ENCODE measurements at places on chromosomes 1 and 21. TPM values are rescaled to one million over a fixed set of nuclear protein-coding genes. Genes with fewer than 3 reads are reported as not detected.
A peak's percentile ranks its signal among the peaks of the same experiment; 100 is the strongest.

Gene PTAFR
- 0.76 TPM for total RNA-seq

- DNase-seq = no peak
Measured at GRCh38 chr1:232393010-232393409, 236.9 kb downstream of the SIPA1L2 start.

DNA sequence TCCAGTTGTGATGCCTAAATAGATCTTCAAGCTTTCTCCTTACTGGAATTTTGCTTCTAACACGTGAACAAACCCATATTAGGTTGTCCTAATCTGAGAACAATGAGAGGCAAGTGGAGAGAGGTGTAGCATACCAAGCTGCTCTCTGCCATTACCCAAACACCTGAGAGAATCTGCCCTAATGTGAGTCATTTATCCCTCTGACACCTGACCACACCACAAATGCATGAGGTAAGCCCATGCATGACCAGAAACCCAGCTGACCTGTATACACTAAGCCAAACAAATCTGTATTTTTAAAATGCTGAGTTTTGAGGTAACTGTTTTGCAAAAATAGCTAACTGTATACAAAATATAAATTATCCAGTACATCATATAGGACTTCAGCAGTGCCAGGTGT lies 1458.1 kb upstream of the B3GALT2 start:
- no peak for DNase-seq

DNA sequence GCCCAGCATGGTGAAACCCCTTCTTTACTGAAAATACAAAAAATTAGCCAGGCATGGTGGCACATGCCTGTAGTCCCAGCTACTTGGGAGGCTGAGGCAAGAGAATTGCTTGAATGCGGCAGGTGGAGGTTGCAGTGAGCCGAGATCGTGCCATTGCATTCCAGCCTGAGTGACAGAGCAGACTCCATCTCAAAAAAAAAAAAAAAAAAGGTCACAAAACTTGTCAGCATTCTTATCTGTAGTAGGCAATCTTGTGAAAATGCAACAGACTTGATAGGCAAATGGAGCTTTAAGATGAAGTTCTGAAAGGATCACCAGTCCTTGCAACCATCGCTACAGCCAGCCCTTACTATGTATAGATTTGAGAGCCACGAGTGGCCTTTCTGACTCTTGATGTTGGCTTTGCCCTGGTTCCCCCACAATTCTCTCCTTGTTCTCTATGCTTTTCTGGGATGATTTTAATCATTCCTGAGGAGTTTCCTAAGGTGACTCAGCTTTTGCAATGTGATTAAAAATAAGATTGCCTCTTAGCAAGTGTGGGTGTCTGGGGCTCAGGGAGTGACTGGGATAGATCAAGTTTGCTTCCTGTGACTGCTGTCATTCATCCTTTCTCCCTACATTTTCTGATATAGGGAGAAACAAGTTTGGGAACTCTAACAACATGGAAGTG lies 7.1 kb upstream of the MAP1LC3C start:
- DNase-seq = no peak

DNA sequence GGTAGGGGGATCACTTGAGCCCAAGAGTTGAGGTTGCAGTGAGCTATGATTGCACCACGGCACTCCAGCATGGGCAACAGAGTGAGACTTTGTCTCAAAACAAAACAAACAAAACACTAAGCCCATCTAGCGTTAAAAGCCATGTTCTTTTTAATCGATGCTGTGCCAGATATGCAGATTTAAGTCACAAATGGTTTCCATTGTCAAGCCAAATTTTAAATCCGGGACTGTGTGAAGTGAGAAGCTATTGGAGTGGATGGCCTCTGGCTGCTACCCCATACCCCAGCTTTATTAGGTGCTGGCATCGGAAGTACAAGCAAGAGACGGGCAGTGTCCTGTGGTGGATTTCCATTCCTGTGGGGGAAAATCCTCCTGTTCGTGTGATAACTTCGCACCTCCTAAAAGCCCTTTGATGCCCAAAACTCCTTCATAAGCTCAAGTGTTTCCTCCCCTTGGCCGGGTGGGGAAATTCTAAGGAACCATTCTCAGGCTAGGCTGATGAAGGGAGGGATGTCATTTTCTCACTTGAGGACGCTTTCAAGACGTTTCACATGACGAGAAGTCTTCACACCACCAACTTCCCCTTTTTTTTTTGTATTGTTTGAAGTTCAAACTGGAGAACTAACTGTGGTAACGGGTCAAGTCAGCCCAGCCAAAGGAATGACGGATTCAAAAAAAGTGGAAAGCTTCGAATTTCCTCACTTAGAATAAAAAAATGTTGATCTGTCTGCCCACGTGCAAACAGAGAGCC lies 140.8 kb downstream of the KAZN start:
- no peak for DNase-seq

DNA sequence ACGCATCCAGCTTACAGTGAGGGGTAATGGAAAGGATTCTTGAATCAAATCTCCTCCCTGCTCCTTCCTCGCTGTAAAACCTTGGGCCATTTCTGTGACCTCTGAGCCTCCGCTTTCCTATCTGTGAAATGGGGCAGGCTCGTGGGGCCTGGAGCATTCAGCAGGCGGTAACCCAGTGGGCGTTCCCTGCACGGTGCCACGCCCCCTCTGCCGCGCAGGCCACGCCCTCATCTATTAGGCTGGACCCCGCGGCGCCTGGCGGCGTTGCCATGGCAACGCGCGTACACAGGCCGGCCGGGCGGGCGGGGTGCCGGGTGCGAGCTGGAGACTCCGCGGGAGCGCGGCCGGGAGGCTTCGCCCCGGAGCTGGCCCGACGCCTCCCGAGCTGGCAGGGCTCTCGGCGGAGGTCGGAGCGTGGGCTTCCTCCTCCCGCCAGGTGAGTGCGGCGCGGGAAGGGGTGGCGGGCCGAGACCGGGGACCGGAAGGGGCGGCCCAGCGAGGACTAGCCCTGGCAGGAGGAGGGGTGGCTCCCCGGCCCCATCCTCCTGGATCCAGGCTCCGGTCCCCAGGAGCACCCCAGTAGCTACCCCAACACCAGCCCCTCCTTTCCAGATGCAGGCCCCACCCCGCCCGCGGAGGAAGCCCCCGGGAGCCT lies at the start of gene FHAD1:
Gene FHAD1, plus strand, starts transcription at position 264 of the 655 bp plus-strand sequence. CDS start 4,562 bp downstream, outside the sequence.
- DNase-seq = peak; percentile 84

DNA sequence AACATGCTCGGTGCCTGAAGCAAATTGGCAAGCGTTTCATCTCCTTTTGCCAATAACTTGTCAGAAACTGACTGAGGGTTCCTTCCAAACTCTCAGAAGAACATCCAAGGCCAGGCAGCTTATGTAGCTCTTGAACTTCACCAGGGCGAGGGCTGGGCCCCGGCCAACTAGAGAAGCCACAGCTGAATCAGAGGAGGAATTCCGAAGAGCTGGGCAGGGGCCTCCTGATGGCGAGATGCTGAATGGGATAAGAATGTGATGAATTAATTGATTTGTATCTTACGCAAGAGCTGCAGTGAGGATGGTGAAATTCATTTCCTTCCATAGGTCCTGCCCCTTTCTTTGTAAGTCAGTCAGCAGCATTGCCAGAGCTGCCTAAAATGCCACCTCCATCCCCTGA lies 345.8 kb downstream of the KIF26B start:
- peak; percentile 54 for DNase-seq

GRCh38 chr1:180482425-180483275 lies 19.7 kb downstream of the ACBD6 start:
- peak; percentile 85 for DNase-seq

DNA sequence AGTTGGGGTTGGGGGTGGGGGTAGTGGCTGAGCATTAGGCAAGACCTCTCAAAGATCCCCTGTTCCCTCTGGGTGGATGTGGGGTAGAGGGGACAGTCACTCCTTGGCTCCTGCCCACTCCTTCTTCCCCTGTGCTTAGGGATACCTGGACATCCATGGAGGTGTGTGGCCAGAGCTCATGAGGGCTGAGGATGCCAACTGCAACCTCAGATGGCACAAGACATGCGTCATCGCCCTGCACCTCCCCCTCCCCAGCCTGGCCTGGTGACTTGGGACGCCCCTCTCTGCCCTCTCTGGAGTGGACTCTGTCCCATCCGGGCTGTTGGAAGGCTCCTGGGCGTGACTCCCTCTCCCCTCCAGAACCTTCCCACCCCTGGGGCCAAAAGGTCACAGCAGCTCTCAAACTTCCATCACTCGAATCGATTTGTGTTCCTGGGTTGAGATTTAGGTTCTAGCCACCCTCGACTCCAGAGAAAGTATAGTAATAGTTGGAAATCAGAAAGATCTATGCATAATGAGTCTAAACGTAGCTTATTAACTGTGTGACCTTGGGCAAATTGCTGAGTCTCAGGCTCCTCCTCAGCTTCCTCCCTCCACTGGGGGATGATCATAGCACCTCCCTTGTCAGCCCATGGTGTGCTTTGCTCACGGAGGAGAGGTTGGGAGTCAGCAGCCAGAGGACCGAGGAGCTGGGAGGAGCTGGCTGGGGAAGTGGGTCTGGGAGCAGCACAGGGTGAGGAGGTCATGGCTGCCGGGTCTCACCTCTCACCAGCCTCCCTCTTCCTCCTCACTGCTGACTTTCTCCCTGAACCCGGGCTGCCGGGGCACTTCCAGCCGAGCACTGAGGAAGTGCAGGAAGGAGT lies 2.2 kb upstream of the PTPN7 start:
- no peak for DNase-seq

GRCh38 chr1:7388488-7389185 lies 382.5 kb upstream of the VAMP3 start:
- DNase-seq = no peak

GRCh38 chr1:63935143-63935542 lies 161.3 kb downstream of the ROR1 start:
- DNase-seq = no peak
